ENCODE measurements at places on chromosomes 3 and 15. TPM values are rescaled to one million over a fixed set of nuclear protein-coding genes. Genes with fewer than 3 reads are reported as not detected.

The ESYT3 gene
- polyA plus RNA-seq = 0.05 TPM

The SEMA6D gene
- not detected for polyA plus RNA-seq

The SAMMSON gene
- polyA plus RNA-seq = not detected

The CD276 gene
- polyA plus RNA-seq = not detected

The FRMD5 gene
- polyA plus RNA-seq = 0.30 TPM

The CERS3 gene
- polyA plus RNA-seq = not detected

The HMG20A gene
- polyA plus RNA-seq = 34.2 TPM

Data from IgD-negative memory B cell (primary cell).